ENCODE measurements at places on chromosomes 6 and 20.

GRCh38 chr6:73107016-73107415 is 118.3 kb downstream of the KHDC1L start:
- no peak for DNase-seq

DNA sequence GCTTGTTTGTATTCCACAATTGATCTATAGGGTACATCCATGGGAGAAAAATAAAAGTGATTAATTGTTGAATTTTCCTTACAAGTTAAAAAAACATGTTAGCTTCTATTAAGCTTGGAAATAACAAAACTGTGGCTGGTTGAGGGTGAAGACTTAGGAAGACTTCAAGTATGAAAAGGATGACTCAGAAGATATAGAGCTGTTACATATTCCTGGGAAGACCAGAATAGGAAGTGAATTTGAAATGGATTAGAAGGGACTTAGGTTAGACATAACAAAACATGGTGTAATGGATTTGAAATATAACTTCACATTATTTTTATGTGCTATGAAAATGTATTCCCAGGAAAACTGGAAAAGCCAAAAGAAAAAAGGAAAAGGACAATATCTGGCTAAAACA is 732.2 kb downstream of the HDGFL1 start:
- no peak for DNase-seq

- DNase-seq, result no peak
These were observed 13.3 kb upstream of the TDRD6 start for GRCh38 chr6:46674410-46674809.

- no peak for DNase-seq
These were observed 93.7 kb downstream of the MYO6 start for GRCh38 chr6:75842732-75843131.

- DNase-seq, result no peak
These were observed 28.2 kb downstream of the TBC1D32 start for GRCh38 chr6:121305957-121306607.

DNA sequence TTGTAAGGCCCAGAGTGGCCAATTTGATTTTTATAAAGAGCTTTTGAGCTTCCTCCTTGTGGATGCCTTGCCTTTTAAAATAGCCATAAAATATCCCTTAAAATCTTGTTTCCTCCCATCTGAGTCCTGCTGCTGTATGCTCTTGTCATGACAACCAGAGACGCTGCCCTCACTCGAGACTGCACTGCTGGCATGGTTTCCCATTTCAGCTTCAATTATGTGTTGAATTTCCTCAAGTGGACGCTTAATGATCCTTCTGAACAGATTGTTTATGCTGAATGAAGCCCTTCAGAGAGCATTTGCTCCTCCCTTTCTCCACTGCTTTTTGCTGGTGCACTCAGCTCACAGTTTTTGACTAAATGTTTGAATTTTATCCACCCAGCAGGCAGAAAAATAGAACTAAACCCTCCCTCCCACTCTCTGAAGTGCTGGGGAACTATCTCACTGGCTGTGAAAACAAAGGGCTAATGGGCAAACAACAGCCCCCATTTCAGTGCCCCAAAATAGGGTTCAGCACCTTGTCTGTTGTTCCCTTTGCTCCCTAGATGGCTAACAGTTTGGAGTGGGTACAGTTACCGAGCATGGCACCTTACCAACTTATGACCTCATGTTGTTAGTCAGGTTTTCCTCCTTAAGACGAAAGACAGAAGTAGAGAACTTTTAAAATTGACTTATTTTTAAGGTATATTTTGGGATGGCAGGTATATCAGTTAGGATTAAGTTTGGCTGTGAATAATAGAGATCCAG is 45.5 kb upstream of the RNF8 start:
- no peak for DNase-seq

DNA sequence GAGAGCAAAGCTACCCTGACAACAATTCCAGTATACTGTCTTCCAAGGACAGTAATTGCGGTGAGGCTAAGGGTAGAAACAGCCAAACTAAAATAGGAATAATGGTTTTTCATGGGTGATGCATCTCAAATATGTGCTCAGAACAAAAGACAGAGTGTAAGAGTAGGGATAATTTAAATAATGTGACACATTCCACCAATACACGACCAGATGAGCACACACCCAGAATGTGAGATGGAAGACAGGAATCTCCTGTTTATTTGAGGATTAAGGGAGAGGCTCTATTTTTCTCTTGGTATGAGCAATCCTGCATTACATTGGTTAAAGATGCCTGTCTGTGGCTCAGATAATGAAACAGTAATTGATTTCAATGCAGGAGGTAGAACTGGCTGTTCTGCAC is 292.9 kb upstream of the ZFP64 start:
- no peak for DNase-seq

All from iPS DF 6.9 (cell line).